Kidney (tissue), 22 donors: ENCODE measurements at places on chromosomes 5 and 9. TPM values are rescaled to one million over a fixed set of nuclear protein-coding genes. Genes with fewer than 3 reads are reported as not detected.

GRCh38 chr5:122398016-122398415, 86.0 kb downstream of the SNCAIP start:
- DNase-seq = no peak

GRCh38 chr5:122286541-122286940, 25.5 kb upstream of the SNCAIP start:
- no peak for DNase-seq

DNA sequence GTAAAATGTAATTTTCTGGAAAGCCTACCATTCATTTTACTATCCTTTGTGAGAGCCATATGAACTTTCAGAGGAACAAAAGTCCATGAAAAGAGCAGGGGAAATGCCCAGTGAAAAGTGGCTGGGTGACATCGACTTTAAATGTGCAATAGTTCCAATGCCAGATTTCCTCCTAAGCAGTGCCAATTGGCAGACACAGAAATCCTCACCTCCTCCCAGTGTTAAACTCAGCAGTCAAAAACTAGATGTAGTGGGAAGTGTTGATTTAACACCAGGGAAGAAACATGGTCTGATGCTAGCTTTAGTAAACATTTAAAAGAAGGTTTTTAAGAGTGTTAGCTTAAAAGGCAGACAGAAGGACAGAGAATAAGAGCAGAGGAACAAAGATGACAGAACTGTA, 2055.2 kb downstream of the MAT2B start:
- DNase-seq = no peak

DNA sequence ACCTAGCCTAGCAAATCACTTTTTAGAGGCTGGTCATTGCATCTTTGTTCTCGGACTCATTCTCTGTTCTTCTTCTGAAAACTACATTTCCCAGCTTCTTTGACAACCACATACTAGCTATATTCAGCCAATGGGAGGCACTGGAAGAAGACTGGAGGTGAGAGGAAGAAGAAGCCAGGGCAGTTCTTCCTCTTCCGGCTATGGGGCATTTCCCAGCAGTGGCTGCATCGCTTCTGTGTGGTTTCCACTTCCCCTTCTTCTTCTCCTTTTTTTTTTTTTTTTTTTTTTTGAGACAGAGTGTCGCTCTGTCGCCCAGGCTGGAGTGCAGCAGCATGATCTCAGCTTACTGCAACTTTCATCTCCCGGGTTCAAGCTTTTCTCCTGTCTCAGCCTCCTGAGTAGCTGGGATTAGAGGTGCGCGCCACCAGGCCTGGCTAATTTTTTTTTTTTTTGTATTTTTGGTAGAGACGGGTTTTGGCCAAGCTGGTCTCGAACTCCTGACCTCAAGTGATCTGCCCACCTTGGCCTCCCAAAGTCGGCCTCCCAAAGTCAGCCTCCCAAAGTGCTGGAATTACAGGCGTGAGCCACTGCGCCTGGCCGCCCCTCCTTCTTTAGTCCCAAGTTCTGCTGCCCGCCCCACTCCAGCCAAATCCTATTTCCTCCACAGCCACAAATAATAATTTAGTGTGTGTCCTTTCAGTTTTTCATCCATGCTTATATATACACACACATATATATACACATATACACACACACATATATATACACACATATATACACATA, 6.9 kb upstream of the UBAP1 start:
- DNase-seq = no peak

DNA sequence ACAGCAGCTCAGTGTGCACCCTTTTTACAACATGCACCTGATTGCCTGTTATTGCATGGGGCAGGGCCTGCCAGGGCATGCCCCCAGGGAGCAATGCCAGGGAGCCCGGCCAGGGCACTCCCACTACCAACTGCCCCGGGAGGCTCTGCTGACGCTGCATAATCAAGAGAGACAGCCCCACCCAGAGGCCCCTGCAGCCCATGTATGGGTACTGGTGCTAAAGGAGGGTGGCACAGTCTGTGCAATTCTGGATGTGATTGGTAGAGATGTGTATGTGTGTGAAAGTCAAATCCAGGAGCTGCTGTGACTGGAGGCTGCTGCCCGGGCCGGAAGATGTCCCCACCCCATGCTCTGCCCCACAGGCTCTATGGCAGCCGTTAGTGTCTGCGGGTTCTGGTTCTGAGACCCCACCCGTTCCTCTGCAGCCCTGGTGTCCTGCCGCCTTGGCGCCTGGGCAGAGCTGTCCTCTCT, 3.9 kb upstream of the NEURL1B start:
- no peak for DNase-seq

DNA sequence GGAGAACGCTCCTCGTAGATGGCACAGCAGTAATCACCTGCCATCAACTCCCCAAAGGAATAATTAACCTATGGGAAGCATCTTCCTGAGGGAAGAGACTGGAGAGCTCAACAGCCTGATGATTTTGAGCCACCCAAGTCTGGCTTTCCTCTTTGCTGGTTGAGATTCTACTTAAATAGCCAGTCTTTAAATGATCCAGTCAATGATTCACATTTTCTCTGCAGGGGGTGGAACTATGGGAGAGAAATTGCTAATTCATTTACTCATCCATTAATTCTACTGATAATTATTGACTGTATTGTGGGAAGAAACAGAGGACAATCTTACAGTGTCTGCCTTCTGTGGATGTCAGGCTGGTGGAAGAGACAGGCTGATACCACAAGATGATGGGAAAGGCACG, 355.0 kb upstream of the PANK3 start:
- no peak for DNase-seq

DNA sequence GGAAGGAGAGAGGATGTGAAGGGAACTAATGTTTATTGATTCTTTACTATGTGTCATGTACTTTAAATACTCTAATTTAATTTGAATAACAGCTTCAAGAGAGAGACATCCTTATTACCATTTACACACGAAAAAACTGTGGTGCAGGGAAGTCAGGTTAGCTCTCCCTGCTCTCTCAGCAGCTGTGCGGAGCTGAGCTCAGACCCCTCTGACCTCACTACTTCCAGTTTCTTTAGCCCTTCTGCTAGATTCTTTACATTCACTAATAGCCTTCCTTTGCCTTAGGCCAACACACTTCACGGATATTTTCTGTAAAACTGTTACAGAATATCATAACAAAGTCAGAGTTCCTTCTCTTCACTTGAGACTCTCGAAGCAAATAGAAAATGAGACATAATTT, 131.3 kb upstream of the ARRDC3 start:
- no peak for DNase-seq

DNA sequence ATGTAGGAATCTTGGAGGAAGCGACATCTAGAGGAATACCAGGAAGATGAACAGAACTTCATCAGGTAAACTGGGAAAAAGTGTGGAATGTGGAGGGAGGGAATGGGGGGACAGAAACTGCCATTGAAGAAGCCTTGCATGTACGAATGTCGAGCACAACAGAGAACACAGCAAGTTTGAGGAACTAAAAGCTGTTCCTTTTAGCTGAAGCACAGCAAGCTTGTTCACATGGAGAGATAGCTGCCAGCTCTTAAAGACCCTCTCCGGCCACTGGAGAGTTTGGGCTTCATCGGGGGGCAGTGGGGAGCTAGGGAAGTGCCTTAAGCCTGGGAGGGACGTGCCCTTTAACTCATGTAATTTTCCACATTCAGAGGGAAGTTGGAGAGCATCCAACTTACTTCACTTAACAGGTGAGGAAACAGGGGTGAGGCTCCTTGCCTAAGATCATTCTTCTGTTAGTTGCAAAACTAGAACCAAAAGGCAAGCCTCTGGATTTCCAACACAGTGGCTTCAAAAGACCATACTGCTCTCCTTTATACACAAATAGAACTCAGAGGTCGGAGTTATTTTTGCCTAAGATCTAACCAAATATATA, 2.3 kb upstream of the CYFIP2 start:
- DNase-seq = no peak

DNA sequence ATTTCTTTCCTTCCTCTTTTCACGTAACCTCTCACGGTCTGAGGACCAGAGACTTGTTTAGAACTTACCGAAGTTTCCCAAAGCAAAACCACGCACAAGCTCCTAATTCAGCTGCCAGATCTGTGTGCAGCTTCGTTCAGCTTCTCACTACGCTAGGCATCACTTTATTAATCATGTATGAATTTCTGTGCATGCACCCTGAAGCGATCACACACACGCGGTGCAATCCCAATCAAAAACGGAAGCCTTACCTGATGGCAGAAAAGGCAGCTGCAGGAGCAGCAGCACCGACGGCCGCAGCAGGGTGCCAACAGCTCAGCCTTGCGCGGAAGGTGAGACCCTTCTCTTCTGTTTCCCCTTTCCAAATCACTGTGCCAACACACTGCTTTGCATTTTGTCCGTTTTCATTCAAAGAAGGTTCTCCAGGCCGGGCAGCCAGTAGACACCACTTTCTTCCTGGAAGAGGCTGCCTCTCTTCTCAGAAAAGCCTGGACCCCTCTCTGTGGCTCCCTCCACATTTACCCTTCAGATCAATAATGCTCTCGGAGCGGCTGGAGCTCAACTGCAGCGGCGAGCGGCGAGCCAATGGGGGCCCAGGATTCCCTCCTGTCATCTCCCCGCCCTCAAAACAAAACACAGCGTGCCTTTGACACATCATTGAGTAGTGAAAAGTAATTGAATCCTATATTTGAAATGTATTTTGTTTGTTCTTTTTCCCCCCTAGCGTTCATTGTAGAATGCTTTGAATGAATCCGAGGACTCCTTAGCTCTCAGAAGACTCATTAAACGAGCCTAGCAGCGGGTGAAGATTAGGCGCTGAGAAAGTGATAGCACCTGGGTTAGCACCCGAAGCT, at the start of gene CDH12:
Gene CDH12 (minus strand): TSS at position 538 of the 854 bp plus-strand sequence.
- peak; percentile 40 for DNase-seq

DNA sequence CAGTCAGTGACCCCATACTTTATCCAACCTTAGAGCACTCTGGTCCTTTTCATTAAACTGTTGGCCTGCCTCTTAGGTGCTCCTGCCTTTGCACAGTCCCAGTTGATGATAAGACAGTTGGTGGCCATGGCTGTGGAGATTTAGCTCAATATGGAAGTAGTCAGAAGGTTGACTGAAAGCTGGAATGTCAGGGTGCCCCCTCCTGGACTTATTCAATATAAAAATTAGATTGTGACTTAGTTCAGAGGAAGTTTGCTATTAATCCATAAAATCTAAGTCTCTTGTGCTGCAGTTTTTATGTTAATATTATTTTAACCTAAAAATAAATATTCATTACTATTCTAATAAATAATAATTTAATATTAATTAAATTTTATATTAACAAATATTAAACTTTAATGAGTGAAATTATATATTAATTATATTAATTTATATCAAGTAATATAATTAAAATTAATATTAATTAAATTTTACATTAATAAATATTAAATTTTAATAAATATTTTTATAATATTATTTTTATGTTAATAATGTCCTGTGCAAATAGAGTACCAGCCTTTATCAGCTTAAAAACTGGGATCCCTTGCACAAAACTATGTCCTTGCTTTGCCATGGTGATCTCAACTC, 77.7 kb upstream of the ADAMTSL1 start:
- DNase-seq = no peak

- DNase-seq = no peak
These were observed 39.0 kb downstream of the DDX31 start for GRCh38 chr9:132630811-132631210.

DNA sequence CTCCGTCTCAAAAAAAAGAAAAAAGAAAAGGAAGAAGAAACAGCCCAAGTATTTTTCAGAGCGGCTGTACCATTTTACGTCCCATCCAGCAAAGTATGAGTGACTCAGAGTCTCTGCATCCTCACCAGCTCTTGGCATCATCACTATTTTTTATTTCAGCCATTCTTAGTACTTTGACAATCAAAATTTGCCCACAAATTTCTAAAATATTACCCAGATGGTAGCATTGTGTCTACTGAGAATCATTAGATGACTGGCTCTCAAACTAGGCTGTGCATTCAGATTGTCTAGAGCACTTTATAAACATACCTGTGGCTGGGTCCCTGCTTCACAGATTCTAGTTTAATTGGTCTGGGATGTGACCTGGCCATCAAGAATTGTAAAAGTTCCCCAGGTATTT, 21.6 kb upstream of the MELK start:
- no peak for DNase-seq

DNA sequence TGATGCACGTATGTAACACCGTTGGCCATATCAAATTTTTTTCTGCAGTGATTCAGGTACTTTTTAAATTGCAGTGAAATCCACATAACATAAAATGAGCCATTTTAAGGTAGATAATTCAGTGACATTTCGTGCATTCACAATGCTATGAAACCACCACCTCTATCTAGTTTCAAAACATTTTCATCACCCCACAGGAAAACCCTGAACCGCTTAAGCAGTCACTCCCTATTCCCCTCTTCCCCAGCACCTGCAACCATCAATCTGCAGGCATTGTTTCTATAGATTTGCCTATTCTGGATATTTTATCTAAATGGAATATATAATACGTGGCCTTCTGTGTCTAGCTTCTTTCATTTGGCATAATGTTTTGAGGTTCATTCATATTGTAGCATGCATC, 79.2 kb downstream of the BOD1 start:
- no peak for DNase-seq

DNA sequence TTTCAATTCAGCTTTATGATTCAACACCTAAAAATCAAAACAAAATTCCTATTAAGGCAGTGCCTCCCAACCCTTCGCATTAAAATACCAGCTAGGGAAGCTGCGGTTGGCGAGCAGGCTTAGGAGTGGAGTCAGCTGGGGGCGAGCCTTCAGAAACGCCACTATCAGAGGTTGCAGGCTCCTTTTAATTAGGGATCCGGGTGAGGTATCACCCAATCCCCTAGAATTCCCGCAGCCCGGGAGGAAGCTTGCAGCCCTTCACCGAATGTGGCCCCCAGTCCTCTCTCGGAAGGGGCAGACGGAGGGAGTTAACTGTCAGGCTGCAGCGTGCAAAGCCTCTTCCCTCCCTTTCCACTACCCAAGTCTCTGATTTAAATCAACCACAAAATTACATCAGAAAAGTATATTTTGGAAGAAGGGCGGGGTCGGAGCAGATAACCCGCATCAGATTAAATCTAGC, 1.7 kb downstream of the STC2 start:
- no peak for DNase-seq

The IL5 gene
- total RNA-seq = not detected

The BTNL9 gene
- total RNA-seq = 11.9 TPM

The SAPCD2 gene
- total RNA-seq = 2.3 TPM

The SLC6A3 gene
- 0.54 TPM for total RNA-seq

The DNM1 gene
- 22.6 TPM for total RNA-seq

The C9orf78 gene
- 39.7 TPM for total RNA-seq

The SHC3 gene
- total RNA-seq = 1.5 TPM

The FGFR4 gene
- 72.6 TPM for total RNA-seq

The CACNA1B gene
- 0.03 TPM for total RNA-seq

The NIM1K gene
- 0.60 TPM for total RNA-seq

The WNK2 gene
- 4.8 TPM for total RNA-seq

The AUH gene
- total RNA-seq = 31.6 TPM
